SJCRH30 (cell line): ENCODE measurements at places on chromosomes 12 and 14.

DNA sequence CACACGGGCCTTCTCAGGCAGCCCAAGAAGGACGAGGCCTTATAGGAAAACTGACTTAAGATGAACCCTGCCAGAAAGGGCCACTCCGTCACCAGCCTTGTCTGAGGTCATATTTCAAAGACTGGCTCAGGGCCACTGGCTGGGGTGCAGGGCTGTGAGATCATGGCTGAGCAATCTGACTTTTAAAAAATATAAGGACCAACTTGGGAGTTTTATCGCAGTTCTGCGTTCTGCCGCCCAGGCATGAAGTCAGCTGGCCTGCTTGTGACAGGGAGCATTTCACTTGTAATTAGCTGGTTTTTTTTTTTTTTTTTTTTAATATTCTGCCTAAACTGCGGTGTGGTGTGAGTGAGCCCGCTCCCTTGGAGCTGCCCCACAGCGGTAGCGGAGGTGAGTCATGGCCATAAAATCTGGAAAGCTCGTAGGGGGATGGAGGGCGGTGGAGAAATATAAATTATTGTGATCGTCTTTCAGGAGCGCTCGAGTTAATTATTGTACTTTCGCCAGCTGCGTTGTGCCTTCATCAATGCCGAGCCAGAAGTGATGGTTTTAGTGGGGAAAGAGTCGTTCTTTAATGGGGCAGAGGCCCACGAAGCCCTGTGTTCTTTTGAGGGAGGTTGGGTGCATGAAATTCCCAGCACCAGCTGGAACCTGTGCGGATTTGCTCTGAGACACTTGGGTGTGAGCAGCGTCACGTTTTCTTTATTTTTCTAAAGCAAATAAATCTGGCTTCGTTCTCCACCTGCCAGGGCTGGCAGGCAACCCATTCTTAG, 231.9 kb downstream of the C12orf75 start:
- peak; percentile 59 for DNase-seq

DNA sequence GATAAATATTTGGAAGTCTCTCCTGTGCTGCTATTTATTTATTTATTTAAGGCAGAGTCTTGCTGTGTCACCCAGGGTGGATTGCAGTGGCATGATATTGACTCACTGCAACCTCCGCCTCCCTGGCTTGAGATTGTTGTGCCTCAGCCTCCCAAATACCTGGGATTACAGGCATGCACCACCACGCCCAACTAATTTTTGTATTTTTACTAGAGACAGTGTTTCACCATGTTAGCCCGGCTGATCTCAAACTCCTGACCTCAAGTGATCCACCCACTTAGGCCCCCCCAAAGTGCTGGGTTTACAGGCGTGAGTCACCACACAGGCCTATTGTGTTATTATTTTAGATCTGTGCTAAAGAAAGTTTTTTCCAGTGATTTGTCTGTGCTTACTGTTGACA, 225.2 kb downstream of the CCER1 start:
- no peak for DNase-seq

DNA sequence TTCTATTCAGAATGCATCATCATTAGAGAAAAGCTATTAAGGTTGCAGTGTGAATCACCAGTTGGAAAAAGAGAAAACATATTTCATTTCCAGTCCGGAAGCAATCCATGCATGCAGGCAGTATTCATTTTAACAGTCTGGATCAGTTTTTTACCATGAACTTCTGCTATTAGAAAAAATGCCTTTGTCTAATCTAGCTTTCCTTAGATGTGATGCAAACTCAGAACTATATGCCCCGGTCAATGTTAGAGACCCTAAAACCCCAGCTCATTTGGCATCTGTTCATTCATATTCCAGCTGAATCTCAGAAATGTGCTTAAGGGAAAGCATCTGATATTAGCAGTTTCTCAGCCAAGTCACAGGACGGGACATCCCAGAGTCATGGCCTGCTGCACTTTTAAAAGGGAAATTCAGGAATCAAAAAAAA, 8.5 kb downstream of the IRAK3 start:
- DNase-seq, result no peak

GRCh38 chr14:23403908-23404307, 4.2 kb downstream of the MYH6 start:
- DNase-seq, result no peak

- DNase-seq, result no peak
Observed at GRCh38 chr12:89343127-89343526, 9.2 kb downstream of the DUSP6 start.

DNA sequence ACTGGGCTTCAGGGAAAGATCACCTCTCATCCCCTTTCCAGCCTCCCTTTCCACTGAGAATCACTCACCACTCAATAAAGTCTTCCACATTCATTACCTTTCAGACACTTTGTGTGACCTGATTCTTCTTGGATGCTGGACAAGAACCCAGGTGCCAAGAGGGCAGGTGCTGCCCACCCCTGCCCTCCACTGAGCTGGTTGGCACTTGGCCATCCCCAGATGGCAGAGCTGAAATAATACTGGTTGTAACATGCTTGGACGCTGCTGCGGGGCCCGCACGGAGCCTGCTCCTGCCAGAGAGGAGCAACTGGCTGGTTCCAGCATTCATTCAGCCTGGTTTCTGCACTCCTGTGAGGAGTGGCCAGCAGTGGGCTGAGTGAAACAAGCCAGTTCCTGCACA, 386.7 kb upstream of the CCDC196 start:
- DNase-seq, result no peak

DNA sequence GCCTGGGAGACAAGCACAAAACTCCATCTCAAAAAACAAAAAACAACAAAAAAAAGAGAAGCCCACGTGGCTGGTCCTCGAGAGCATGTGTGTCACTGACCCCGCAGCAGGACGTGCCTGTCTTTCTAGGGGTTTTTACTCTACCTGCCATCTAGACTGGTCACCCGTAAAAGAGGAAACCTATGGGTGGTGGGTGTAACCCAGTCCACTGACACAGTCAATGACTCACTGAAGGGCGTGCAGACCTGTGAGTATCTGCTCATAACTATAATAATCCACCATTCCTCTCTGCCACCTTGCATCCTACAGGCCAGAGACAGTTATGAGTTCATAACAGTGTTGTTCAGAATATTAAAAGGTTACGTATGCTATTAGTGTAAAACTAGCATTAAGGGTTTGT, 4.6 kb downstream of the GOLGA3 start:
- no peak for DNase-seq

GRCh38 chr12:101051901-101052550, 158.0 kb downstream of the SLC5A8 start:
- peak; percentile 61 for DNase-seq

- no peak for DNase-seq
Observed at GRCh38 chr12:108722992-108723766, 8.1 kb downstream of the CORO1C start.

- DNase-seq, result no peak
Observed at GRCh38 chr12:13173012-13173932, 23.3 kb upstream of the EMP1 start.

DNA sequence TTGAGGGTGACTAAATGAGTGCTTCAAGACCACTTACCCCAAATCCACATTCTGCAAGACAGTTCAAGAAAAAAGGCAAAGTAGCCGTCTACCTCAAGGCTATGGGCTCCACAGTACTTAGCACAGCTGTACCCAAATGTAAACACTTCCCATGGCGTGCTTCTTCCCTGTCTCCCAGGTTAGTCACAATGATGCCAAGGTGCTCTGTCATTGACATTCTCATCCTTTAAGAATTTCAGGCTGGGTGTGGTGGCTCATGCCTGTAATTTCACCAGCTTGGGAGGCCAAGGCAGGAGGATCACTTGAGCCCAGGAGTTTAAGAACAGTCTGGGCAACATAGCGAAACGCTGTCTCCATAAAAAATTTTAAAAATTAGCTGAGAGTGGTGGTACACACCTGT, 51.2 kb upstream of the CERS5 start:
- DNase-seq, result no peak

- DNase-seq, result no peak
Observed at GRCh38 chr14:87411370-87411769, 581.6 kb downstream of the GALC start.

DNA sequence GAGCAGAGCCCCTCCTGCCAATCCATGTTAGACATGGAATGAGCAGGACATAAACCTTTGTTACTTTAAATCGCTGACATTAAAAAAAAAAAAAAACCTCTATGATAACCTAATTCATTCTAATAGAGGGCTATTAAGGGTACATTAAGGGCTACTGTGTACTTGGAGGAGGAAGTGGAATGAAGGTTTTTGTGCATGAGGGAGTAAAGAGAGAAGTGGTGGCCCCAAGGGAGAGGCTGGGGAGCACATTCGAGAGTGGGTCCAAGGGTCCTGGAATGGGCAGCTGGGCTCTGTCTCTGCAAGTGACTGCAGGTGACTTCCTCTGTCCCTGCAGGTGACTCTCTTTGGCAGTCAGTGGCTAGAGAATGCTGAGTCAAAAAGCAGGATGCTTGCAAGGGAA, 32.1 kb upstream of the PTGDR start:
- DNase-seq, result no peak

DNA sequence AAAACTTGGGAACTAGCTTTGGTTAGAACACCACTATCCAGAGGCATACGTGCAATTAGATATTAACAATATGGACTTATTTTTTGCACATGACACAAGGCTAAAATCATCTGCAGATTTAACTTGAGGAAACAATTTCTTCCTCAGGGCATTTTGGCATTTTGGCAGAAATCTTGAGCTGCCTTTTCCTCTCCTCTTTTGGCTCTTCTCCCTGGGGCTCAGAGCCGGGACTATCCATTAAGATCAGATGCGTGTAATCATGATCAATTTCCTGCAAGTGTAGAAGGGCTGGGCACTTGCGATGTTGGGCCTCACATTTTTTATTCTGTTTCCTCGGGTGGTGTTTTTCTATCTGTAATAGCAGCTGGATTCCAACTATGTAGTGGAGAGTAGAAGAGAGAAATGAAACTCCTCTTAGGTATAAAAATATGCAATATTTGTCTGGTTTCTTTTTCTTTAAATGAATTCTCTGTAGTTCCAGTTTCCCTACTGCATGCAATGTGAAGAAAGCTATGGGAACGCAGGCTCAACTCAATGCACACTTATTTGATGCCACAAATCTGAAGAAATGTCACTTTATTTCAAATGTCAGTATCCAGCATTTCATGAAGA, 1010.8 kb downstream of the FLRT2 start:
- no peak for DNase-seq

GRCh38 chr14:102939820-102940561, 17.5 kb downstream of the AMN start:
- DNase-seq, result no peak

- no peak for DNase-seq
Observed at GRCh38 chr12:114993165-114993564, 309.2 kb upstream of the TBX3 start.

GRCh38 chr12:120090206-120090605, 26.3 kb downstream of the RAB35 start:
- peak; percentile 42 for DNase-seq

- DNase-seq, result no peak
Observed at GRCh38 chr14:31949709-31950108, 127.4 kb upstream of the ARHGAP5 start.

DNA sequence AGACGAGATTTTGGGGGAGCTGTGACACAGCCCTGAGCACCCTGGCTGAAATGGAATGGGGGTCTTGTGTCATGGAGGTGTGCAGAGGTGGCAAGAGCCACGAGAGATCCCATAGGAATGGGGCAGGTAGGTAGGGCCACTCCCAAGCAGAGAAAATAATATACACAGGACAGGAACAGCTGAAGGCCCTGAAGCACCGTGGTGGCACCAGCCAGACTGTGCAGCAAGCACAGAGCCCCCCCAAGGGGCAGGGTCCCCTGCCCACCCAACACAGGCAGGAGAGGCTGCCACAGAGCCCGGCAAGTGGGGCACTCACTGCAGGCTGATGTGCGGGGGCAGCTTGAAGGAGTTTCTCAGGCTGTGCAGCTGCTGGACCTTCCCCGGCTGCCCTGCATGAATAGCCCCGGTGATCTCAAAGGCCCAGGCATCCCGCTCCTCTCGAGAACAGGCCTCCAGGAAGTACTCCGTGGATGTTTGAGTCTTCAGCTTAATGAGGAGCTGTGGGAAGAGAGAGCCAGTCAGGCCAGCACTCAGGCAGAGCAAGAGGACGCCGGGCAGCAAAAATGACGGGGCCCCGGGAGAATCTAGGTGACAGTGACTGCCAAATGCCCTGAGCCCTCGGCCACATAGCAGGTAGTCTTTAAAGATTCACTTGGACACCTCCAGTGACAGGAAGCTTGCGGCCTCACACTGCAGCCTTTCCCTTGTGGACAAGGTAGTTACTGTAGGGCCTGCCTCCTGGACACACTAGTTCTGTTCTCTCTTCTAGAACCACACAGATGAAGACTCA, 16.7 kb downstream of the PLEK2 start:
- DNase-seq, result peak; percentile 24

DNA sequence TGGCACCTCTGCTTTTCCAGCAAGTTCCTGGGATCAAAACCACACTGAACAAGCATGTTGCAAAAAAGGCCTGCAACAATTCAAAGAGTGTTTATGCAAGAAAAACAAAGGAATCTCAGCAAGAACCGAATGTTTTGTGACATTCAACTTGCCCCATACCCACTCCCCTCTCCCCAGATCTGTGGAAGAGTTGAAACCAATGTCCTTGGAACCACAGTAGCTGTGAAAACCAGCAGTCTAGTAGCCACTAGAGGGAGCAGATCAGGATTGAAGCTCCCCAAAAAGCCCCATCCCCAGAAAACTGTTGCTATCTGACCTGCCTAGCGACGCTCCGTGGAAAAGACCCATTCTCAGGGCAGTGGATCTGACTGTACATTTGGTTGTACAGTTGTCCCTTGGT, 27.1 kb downstream of the PRKAB1 start:
- peak; percentile 14 for DNase-seq
